ENCODE measurements at places on chromosomes 3 and 15.

DNA sequence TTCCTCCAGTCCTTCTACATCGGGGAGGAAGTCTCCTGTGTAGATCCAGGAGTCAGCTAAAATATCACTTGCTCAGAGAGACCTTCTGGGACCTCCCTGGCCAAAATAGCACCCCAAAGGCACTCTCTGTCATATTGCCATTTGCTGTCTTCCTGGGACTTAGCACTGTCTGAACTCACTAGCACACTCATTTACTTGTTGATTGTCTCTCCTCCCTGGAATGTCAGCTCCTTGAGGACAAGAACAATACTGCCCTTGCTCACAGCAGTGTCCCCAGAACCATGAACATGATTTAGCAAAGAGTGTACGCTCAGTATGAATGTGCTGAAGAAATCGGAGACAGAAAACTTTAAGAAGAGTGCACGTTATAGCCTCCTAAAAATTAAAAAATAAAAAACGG, 202.9 kb downstream of the STT3B start:
- no peak for DNase-seq

DNA sequence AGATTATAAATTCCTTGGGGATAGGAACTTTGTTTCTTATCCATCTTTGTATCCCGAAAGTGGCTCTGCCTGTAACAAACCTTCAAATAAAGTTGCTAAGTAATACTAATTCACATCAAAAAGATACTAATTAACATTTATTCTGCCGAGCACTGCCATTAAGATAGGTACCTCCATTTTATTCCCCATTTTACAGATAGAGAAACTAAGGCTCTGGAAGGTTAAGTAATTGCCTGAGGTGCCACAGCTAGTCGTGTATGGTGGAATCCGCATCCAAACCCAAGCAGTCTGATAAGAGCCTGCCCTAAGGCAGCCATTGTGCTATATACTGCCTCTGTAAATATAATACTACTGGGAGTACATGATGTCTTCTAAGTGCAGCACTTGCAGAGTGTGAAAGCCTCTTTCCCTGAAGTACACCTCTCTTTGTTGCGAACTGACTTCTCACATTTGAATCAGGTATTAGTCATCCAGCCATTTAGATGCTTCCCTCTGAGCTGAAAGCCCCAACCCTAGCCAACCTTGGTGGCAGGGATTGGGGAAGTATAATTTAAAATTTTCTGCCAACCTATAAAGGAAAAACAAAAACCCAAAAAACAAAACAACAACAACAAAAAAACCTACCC, 78.5 kb upstream of the CHD2 start:
- DNase-seq = peak; percentile 43

- DNase-seq = no peak
Observed at GRCh38 chr3:129648391-129648790, 41.9 kb upstream of the PLXND1 start.

GRCh38 chr3:58173669-58174398, 36.9 kb downstream of the DNASE1L3 start:
- DNase-seq = peak; percentile 69

DNA sequence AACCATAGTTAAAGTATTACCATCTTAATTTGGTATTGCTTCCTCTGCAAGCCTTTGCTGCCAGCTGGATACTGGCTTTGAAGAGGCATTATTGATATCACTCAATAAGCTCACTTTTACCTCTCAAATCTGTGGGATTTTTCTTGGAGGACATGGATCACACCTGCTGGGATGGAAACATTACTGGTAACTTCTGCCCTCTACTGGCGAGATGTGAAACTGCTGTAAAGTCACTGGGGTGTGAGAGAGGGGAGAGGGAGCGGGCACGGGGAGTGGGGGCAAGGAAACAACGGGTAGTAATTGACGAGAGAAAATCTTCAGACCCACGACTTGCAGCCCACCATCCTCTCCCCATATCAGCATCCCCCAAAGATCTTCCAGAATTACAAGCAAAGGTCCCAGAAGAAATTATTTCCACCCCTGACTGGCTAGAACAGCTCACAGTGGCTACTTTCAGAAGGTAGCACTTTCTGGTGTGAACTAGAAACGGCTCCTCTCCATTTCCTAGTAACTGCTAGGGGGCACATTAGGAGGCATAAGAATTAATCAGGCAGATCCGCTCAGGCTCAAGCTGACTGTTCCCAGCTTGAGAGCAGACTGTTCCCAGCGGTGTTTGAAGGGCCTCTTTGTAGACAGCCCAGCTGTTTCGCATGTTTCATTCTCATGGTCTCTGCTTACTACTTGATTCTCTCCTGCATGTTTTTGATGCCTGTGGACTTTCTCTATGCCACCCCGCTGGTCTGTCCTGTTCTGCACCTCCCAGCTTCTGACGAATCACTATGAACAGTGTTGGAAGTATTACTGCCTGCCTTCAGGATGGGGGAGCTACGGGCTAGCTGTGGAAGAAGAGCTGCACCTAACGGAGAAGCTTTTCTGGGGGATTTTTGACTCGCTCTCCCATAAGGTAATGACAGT, 230.4 kb upstream of the CHRM5 start:
- peak; percentile 20 for DNase-seq

- no peak for DNase-seq
Observed at GRCh38 chr15:70238917-70239316, 141.2 kb upstream of the TLE3 start.

DNA sequence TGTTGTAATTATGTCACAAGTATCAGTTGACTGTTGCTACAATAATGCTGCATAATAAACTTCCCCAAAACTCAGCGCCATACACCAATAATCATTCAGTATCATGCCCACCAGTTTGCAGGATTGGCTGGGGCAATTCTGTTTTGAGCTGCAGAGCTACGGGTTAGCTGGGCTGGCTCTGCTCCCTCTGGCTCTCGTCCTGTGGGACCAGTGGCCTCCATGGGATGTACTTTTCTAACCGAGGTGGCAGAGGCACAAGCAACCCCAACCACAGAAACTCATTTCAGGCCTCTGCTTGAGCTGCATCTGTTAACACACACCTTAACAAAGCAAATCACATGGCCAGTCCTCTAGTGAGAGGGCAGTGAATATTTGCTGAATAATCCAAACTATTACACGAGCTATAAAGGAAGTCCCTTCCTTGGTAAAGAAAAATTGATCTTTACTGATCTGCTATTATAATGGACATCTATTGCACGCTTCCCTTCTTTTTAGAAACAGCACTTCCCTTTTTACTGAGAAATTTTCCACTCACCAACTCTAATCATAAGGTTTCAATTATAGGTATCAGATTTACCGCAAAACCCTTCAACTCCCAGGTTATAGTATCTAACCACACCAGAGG, 10.9 kb upstream of the BCL2A1 start:
- DNase-seq = no peak

- peak; percentile 84 for DNase-seq
Observed at GRCh38 chr15:74378848-74379247, 11.4 kb upstream of the CYP11A1 start.

- DNase-seq = no peak
Observed at GRCh38 chr3:28171962-28172361, 69.5 kb upstream of the CMC1 start.

- DNase-seq = no peak
Observed at GRCh38 chr3:87509401-87509800, 233.0 kb upstream of the POU1F1 start.

- no peak for DNase-seq
Observed at GRCh38 chr3:131843174-131843573, 191.6 kb downstream of the CPNE4 start.

DNA sequence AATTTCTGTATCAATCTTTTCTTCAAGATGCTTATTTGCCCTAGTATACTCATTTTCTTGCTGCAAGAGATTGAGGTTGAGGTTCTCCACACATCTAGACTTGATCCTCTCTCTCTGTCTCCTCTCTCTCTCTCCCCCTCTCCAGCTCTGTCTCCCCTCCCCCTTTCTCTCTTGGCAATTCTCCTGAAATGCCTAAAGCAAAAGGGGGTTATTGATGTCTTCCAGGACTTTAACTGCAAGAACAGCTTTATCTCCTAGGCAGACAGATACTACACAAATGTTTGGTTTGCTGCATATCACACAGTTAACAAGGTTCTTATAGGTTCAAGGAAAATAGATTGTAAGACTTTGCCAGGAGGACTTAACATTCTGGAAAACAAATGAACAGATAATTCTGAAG, 52.1 kb downstream of the TMEM212 start:
- DNase-seq = no peak

DNA sequence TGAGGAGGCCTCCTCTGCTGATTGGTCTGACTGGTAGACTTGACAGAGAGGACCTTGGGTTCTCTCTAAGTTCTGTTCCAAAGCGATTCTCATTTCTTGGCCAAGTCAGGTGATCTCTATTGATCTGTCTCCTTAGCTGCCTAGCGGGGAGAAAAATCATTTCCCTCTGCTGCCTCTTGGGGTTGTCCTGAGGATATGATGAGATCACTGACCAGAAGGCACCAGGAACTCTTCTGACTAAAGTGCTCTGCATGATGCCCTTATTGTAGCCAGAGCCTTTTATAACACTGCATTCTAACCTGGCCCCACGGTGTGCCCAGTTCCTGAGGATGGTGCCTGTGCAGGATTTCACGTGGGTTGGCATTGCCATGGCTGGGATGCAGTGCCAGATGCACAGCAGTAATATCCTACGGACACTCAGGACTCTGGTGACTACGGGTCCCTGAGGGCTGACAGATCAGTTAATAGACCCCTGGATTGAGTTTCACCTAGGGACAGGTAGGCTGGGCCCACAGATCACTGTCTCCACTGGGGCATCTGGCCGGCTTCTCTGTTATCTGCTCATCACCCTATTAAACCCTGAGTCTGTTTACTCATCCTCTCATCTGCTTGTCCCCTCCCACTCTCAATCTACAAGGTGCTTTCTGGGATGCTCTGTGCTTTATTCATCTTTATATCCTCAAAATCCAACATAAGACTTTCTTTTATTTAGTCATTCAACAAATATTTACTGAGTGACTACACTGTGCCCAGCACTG, 3.9 kb upstream of the HEG1 start:
- no peak for DNase-seq

DNA sequence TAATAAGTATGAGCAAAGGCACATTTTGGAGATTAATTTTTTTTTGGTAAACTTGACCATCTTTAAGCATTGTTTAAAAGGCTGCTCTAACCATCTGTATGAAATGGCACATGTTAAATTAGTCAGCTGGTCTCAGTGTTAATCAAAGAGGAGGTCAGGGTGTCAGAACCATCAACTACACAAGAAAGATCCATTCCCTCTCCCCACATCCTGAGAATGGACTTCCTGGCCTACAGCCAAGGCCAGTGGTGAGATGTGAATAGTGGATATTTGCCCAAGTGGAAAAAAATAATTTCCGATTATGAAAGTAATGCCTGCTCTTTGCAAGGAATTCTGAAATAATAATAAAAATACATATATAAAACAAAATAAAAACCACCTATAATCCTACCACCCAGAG, 641.7 kb downstream of the NR2F2 start:
- no peak for DNase-seq

- DNase-seq = no peak
Observed at GRCh38 chr15:101325263-101326025, 30.4 kb upstream of the SNRPA1 start.

DNA sequence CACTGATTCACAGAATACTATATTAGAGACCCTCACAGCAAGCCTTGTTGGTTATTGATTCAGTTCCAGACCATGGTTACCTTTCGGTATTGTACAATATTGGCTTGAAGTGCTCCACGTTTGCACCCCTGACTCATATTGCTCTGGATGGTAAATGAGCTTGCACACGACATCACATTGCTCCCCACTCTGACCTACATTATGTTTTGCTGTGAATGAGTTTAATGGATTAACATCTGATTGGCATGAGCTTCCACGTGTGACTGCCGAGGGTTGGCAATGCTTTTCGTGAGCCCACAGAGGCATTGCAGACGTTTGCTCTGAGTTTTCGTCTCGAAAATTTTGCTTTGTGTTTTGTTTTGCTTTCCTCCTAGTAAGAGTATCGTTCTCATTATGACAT, 225.8 kb upstream of the ICE2 start:
- DNase-seq = peak; percentile 57

DNA sequence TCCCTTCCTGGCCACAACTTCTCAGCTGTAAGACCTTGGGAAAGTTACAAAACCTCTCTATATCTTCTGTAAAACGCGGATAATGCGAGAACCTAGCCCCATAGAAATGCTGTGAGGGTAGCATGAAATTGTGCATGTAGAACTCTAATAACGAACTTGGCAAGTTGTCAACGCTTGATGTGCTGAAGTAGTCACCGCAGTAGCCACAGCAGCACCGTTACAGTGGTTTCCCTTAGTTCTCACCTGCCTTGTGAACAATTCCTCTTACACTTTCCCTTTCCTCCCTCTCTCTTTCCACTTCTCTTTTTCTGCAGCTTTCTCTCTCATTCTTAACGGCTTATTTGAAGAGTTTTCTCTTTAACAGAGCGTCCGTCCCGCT, 447 bp upstream of the SHQ1 start:
- peak; percentile 63 for DNase-seq

GRCh38 chr15:94858449-94858848, 627.1 kb downstream of the MCTP2 start:
- DNase-seq = no peak

GRCh38 chr3:18355832-18356231, 69.3 kb downstream of the SATB1 start:
- DNase-seq = no peak

GRCh38 chr3:40581166-40581565, 56.4 kb downstream of the ZNF621 start:
- no peak for DNase-seq

GRCh38 chr3:81778678-81779182, 17.3 kb upstream of the GBE1 start:
- DNase-seq = no peak

GRCh38 chr15:72184165-72184811, 13.3 kb downstream of the GRAMD2A start:
- DNase-seq = no peak

- peak; percentile 18 for DNase-seq
Observed at GRCh38 chr3:67601919-67602608, 52.3 kb downstream of the SUCLG2 start.

DNA sequence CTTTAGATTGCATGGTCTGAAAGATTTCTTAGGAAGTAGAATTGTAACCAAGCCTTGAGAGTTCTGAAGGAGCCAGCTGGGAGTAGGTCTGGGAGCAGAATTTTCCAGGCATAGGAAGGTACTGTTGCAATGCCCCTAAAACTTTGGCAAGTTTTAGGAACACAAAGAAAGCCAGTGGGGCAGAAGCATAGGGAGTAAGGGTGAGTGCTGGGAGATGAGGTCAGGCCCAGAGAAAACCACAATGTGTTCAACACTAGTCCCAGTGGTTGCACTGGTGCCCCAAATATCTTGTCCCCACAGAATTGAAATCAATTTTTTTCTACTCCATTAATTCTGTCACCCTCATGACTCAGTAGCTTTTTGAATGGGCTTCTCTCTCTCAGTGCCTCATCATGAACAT, 120.7 kb upstream of the GALNT15 start:
- no peak for DNase-seq

DNA sequence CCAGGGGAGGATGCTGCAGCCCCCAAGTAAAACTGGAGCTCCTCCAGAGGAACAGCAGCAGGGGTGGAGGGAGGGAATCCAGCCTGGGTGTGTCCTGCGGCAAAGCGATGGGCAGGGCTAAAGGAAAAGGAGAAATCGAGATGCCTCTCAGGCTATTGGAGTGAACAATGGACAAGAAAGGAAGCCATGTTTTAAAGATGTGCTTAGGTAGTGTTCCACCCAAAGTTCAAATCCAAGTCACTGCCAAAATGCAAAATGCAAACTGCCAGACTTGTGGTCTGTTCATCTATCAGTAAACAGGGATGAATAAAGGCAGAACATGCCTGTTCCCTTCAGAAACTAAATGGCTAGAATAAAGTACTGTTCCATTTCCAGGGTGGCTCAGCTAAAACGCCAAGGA, 197.5 kb upstream of the NSMCE3 start:
- DNase-seq = no peak
